ENCODE measurements at places on chromosomes 5 and 9. TPM values are rescaled to one million over a fixed set of nuclear protein-coding genes. Genes with fewer than 3 reads are reported as not detected.

Gene ITK
- total RNA-seq = under 0.01 TPM

Gene GRIA1
- total RNA-seq = 0.16 TPM

Gene DMRTA1
- total RNA-seq = 0.47 TPM

Gene ARL14EPL
- total RNA-seq = 0.69 TPM

Gene SLCO6A1
- not detected for total RNA-seq

Gene FAM78A
- total RNA-seq = 0.52 TPM

Gene CDC20B
- total RNA-seq = 0.09 TPM

Gene PRRX2
- 21.5 TPM for total RNA-seq

Gene GRXCR2
- total RNA-seq = not detected

Gene CDX1
- total RNA-seq = not detected

Gene RFESD
- total RNA-seq = 3.2 TPM

Gene GLRA1
- total RNA-seq = not detected

Gene PCSK1
- under 0.01 TPM for total RNA-seq

Gene MEIKIN
- total RNA-seq = not detected

Gene GPX8
- total RNA-seq = 72.0 TPM

Gene SYNPO
- 2.0 TPM for total RNA-seq

Gene GDA
- not detected for total RNA-seq

Gene PCDHB3
- 0.16 TPM for total RNA-seq

Gene TNFSF8
- total RNA-seq = not detected

Gene TMEM8B
- total RNA-seq = 2.7 TPM

Gene MCIDAS
- not detected for total RNA-seq

Gene PCAT7
- total RNA-seq = not detected

Gene AK1
- total RNA-seq = 45.9 TPM

Measured in bronchial smooth muscle cell (primary cell).